ENCODE measurements at places on chromosomes 7 and 10.

DNA sequence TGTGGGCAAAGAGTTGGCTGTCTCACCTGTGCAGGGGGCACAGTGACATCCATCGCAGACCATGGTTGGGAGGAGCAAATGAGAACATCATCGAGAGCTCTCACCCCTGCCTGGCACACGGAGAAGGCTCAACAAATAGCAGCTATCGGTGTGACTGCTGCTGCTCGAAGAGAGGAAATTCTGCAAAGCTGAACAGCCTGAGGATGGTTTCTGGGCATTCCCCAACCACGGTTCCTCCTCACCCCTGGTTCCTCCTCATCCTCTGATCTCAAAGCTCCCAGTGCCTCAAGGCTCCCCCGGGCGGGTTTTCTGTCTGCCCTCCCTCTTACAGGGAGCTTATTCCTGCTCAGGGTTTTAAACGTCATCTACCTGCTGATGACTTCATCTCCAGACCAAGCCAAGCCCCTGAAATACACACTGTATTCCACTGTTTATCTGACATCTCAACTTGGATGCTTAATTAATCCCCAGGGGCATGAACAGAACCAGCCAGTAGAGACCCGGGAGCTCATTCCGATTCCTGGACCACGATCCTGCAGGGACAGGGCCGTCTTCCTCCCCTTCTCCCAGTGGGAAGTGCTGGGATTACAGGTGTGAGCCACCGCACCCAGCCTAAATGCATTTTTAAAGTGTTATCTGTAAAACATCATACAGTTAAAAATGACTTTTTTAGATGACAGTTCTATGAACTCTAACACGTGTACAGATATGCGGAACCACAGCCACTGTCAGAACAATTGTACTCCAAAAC is 19.5 kb upstream of the NOM1 start:
- no peak for DNase-seq

DNA sequence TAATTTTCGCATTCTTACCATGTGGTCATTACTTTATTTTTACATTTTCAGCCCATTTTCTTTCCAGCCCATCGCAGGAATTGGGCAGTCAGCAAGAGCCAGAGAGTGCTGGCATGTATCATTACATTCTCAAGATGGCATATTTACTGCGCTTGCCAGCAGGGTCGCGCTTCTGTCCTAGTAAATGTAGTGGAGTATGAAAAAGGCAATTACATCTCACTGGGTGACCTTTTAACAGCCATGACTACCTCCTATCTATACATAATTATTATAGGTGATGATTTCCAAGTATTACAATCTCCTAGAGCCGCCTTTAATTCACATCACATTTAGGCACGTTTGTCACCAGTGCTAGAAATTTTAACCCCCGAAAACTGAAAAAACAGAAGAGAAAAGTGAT is 433.7 kb upstream of the MGMT start:
- DNase-seq, result no peak

DNA sequence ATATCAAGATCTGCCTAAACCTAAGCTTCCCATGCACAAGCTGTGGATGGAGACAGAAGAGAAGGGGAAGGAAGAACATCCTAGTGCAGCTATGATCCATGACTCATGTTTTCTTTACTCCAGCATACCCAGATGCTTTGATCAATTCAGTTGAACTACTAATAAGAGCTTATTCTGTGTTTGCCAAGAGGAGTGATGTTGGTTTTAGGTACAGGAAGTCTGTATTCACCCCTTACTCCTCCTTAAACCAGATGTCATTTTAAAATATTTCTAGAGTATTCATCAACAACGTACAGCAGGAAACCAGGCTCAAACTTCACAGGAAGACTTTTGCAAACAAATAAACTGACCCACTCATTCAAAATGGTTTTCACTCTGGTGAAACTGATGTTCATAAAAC is 29.2 kb downstream of the PANK1 start:
- no peak for DNase-seq

DNA sequence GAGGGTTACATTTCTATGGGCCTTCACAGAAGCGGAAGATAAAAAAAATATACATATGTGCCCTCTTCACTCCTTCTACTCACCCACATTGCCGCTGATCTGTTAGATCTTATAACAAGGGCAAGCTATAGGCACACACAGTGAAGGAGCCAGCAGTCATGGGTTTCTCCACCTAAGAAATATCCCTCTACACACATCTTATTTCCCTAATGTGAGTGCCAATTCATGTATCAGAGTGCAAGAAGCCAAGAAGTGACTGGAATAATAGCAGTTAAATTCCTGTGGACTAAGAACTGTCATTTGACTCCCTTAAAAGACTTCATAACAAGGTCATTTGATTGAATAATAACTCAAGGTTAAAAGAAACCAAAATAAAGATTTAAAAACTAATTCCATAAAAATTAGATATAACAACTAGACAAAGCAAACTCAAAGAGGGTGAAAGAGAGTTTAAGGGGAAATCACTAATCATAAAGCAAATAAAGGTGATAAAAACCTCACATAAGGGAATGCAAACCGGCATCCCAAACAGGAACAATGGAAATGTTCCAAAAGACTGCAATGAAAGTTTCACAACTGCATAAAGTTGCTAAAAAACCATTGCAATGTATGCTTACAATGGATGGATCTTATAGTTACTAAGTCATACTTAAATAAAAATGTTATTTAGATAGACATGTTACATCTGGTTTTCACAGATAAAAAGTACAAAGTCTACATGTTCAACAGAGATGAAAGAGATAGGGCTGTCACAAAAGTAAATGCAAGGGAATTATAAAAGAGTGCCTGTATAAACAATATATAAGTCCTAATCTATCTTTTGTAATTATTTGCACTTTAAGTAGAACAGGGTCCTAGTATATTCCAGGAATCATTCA is 42.8 kb downstream of the ARHGAP21 start:
- DNase-seq, result no peak

DNA sequence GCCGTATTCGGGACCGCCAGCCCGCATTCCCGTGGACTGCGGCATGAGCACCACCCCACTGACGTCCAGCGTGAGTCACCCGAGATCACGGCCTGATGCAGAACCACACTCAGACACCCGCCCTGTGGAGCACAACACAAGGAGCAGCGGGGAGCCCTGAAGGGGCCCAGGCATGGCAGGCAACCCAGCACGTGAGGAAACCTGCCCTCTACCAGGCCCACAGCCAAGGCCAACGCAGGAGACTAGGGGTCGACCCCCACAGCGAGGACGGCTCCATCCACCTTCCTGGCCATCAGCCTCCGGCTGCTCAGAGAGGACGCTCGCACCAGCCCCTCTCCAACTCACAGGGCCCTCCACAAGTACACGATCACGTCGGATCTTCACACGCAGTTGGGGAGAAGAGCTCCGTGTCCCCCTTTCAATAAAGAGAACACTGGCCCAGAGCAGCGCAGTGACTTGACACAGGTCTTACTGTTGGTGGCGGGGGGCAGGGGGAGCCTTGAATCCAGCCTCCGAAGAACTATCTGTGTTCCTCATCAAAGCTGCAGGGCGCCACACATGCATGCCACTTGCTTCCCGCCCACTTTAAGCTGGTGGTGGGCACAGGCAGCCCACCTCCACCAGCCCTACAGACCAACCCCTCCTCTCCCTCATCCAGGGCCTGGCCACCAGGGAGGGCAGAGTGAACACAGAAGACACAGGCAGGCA is 22.0 kb downstream of the MAD1L1 start:
- no peak for DNase-seq

GRCh38 chr7:23334482-23335056 is 35.4 kb downstream of the MALSU1 start:
- DNase-seq, result no peak

DNA sequence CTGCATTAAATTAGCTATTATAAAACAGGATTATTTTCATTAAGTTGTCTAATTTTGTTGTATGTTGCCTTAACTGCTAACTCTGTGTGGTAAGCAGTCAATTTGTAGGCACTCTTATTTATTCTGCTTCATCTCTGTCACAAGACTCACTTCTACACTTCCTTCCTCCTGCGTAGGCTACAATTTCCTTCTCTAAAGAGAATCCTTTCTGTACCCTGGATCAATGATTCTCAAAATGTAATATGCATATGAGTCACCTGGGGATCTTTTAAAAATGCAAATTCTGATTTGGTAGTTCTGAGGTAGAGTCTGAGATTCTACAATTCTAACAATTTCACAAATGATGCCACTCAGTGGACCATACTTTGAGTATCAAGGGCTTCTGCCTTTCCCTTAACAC is 4.4 kb upstream of the UBE2D1 start:
- no peak for DNase-seq

GRCh38 chr10:115278294-115278693 is 185.1 kb downstream of the ATRNL1 start:
- DNase-seq, result no peak

GRCh38 chr10:21740989-21741388 is 207.0 kb downstream of the MLLT10 start:
- DNase-seq, result no peak

DNA sequence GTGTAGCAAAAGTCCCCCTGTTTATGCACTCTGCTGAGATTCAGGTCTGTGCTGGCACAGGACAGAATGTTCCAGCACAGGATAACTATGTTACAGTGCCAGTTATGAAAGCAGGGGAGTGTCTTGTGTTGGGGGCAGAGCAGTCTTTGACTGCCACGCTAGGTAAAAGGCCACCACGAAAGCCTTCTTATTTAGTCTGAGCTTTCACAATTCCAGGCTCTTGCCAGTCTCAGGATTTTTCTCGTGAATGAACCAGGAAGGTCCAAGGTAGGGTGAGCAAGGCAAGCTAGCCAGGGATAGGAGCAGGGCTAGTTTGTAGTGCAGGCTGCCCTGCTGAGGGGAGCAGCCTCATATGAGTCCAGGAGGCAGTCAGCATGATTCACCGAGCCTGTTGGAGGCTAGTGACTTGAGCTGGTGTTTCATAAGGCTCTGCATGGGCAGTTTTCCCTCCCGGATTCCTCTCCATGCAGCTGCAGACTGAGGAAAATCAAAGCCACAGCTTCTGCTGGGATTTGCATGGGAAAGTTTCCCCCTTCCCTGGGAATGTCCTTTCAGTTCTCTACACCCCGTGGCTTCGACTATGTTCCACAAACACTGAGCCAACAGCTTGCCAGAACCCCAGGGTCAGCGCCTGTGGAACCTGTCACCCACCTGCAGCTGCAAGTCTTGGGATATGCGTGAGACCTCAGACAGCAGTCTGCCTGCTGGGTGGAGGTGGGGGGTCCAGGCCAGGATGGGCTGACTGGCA is 112.3 kb downstream of the JCAD start:
- DNase-seq, result no peak

DNA sequence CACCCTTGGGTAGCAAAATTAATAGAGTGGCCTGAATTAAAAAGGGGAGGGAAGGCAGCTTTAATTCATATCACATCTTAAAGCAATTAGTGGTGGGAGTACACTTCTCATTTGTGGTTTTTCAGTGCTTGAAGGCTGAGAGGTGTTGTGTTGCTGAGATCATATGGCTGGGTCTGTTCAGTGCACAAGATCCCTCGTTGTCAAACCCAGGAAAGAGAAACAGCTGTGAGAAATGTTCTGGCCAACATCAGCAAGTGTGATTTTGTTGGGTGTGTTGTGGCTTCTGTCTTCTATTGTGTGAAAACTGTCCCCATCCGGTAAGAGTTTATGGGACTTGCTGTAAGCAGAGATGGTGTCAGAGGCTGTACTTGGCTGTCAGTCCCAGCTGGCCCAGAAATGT is 197.9 kb upstream of the BMPER start:
- no peak for DNase-seq

DNA sequence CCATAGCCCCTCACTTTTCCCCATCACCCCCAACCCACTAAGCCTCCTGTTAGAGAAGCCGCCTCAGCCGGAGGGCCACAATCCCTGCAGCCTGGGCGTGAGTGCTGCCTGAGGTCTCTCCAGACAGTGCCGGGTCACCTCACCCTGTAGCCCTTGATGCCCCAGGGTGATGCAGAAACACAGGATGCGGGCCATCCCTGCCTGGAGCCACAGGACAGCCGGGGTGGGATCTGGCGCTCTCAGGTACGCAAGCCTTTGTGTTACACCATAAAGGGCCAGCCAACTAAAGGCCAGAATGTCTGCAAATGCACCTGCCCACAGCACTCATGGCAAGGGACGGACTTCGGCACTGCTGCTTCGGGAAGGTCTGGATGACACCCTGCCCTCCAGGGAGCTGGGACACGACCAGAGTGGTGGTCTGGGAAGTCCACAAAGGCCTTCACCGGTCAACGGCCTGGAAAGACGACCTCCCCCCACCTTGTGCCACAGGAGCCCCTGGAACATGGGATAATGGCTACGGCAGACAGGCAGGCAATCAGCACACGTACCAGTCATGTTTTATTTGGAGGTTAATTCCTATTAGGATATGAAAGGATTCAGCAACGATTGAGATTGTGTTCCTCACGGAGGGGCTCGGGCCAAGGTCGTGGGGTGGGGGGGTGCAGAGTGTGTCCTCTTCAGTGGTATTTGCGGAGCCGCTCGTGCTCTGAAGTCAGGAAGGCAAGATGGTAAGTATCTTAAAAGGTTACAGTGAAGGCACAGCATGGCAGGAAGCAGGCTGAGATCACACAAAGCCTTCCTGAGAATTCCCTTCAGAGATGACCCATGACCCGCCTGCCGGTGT is 8.1 kb downstream of the ATP5MF start:
- no peak for DNase-seq

GRCh38 chr7:22698767-22699166 is 28.2 kb upstream of the IL6 start:
- no peak for DNase-seq

DNA sequence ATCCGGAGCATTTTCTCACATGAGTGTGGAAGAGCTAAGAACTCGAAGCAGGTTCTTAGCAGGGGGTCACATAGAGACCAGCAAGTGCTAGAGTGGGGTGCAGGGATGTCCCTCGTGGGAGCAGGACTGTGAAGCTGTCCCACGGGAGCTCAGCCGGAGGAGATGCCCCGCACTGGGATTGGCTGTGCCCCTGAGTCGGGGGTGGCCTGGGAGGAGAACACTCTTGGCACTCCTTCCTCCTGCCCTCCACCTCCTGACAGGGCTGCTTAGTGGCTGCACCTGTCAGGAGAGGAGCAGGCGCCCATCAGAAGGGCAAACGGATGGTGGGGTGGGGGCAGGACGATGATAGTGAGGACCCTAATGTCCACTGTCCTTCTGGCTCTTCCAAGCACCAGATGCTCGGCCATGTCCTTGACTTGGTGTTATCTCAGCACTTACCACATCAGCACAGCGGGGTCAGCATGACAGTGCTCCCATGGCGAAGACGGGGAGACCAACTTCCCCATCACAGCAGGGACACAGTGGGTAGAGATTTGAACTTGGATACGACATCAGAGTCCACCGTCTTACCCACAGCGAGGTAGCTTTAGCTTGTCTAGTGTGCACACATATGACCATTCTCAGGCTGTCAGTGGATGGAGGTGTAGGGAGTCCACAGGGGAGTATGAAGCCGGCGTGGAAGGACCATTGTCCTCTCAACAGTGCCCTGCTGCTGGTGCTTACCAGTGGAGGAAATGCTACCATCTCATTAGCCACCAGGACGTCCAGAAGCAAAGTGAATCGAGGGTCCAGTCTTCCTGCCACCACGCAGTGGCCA is 142.5 kb upstream of the SHH start:
- no peak for DNase-seq

- DNase-seq, result no peak
Measured at GRCh38 chr7:92813390-92814024, 22.9 kb downstream of the CDK6 start.

- no peak for DNase-seq
Measured at GRCh38 chr7:111872450-111873325, 310.4 kb upstream of the IMMP2L start.
